Posterior cingulate gyrus (tissue), 11 donors: ENCODE measurements at places on chromosomes 6 and 20.
A peak's percentile ranks its signal among the peaks of the same experiment; 100 is the strongest.

DNA sequence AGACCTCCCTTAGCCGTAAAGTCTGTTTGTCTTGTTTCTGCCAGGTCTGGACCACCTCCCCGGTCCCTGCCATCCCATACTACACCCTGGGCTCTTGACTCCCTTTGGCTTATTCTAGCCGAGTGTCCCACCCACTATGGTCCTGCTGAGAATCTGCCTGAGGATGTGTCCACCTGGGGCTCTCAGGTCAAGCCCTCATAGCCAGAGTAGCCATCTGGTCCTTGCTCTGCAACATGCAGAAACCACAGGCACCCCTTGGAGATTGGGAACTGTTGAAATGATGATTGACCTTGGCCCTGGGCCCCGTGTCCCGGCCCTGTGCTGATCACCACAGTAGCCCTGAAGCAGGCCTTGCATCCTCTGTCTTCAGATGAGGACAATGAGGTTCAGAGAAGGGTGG is 44.0 kb downstream of the VSTM2L start:
- no peak for DNase-seq

GRCh38 chr20:54419531-54419930 is 55.9 kb upstream of the DOK5 start:
- no peak for DNase-seq

GRCh38 chr6:44050872-44051505 is 76.3 kb downstream of the MRPL14 start:
- DNase-seq, result no peak

GRCh38 chr6:167796192-167796981 is 30.3 kb upstream of the AFDN start:
- DNase-seq, result peak; percentile 87

DNA sequence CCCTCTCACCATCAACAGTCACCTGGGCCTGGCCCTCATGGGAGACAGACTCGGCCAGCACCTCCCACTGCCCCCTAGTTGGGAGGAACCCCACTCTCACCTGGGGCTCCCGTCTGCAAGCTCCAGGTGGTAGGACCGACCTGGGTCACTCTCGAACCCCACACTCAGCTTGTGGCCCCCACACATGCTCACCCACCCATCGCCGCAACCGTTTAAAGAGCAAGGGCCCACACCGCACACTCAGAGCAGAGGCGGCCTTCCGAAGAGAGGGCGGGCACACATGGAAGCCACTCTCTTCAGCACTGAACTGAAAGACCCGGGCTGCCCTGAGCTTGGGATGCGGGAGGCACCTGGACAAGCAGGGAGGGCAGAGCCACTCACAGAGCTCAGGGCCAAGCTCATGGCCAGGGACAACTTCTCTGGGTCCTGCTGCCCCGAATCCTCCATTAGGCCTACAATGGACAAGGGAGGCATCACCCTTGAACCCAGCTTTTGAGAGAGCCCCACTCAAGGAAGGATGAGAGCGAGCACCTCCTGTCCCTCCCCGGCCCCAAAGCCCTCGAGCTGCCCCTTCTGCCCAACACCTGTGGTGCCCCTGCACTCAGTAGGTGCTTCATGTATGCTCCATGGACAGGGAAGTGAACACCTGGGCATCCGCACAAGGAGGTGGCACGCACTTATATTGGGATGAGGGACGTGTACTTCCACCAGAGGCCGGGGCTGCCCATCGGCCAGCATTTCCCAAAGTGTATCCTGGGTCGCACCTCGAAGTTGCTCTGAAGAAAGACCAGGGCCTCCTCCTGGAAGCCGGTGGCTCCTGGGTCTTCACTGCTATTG is 50.4 kb downstream of the YTHDF1 start:
- peak; percentile 81 for DNase-seq

- no peak for DNase-seq
Measured at GRCh38 chr20:54681869-54682268, 206.5 kb downstream of the DOK5 start.

GRCh38 chr6:40325791-40326190 is 261.4 kb downstream of the LRFN2 start:
- no peak for DNase-seq

DNA sequence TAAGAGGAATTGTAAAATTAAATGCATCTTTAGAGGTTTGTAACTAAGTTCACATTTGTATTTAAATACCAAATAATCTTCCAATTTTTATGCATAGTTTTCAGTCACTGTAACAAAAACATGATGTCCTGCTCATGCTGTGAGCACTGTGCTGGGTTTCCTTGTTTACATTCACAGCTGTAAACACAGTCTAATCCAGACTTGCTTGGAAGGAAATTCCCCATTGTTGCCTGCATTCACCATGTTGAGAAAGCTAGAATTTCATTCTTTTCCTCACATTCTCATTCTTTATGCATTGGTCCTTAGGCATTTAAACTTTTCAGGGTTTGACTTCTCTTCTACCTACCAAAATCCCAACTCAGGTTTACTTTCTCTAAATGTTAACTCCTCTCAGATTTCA is 242.0 kb upstream of the TBX18 start:
- DNase-seq, result no peak

- DNase-seq, result no peak
Measured at GRCh38 chr6:107668743-107669474, 155.2 kb downstream of the SCML4 start.

DNA sequence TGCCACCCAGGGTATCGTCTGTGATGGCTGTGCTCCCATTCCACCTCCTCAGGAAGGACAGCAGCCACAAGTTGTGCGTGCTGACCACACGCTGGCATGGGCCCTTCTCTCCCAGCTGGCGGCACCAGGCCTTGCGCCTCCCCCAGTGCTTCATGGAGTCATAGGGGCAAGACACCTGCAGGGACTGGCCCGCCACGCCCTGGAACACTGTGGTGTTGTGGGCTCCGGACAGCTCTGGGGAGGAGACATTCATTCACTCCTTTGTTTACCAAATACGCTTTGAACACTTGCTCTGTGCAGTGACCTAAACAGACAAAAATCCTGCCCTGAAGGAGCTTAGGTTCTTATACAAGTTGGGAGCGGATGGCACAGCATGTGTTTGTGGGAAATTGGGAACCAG is 1.5 kb downstream of the TREM2 start:
- no peak for DNase-seq

- DNase-seq, result no peak
Measured at GRCh38 chr6:96171112-96171511, 155.3 kb downstream of the FUT9 start.

DNA sequence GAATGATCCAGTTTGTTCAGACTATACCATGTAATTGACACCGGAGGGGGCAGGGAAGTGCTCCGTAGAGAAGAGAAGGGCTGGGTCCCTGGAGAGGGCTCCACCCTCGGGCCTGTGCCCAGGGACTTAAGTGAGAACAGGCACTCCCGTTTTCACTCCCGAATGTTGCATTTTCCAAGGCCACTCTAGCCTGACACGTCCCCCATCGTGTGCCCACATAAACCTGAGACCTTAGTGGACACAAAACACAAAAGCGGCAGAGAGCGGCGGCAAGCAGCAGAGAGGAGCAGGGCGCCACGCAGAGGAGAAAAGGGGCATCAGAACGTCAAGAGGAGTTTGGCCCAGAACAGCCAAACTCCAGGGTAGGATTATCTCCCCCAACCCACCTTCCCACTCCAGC is 1405.1 kb downstream of the GRIK2 start:
- DNase-seq, result no peak

DNA sequence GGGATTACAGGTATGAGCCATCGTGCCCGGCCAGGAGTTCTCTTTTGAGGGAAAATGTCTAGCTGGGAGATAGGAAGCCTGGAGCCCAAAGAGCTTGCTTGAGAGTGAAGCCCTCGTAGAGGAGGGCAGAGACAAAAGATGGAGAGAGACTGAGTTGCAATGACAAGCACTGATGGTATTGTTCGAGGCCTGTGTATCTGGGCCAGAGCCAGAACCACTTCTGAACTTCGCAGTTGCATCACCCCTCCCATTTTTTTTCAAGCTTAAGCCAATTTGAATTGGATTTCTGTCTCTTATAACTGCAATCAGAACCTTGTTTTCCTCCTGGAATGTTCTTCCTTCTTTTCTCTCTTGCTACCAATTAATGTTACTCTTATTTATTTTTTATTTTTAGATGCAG is 83.1 kb downstream of the KCNB1 start:
- DNase-seq, result no peak

GRCh38 chr6:40882323-40882997 is 156.6 kb downstream of the UNC5CL start:
- DNase-seq, result no peak

GRCh38 chr6:164570801-164571200 is 738.6 kb downstream of the C6orf118 start:
- DNase-seq, result no peak

- DNase-seq, result no peak
Measured at GRCh38 chr6:74550821-74551220, 655.0 kb downstream of the COL12A1 start.

DNA sequence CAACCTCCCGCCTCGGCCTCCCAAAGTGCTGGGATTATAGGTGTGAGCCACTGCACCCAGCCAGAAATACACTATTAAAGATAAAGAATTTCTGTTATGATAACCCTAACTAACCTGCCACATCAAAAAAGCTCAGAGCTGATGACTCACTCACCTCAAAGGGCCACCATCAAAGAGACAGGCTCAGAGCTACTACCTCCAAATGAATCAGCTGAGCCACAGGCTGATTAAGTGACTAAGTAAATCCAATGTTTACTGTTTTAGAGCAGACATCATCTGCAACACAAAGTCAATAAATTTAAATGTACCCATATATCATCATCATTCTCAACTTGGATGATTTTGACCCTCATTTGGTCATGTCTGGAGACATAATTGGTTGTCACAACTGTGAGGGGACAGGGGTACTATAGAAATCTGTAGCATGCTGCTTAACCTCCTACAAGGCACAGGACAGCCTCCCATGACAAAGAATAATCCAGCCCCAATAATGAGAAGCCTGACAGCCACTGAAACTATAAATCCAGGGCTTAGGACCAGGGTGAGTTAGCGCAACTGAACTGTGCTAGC is 106.5 kb downstream of the ATP9A start:
- no peak for DNase-seq

- no peak for DNase-seq
Measured at GRCh38 chr6:90326404-90327057, 29.9 kb upstream of the BACH2 start.

GRCh38 chr6:153525998-153526397 is 394.9 kb upstream of the RGS17 start:
- no peak for DNase-seq

GRCh38 chr20:14724036-14724435 is 386.6 kb upstream of the FLRT3 start:
- DNase-seq, result no peak

DNA sequence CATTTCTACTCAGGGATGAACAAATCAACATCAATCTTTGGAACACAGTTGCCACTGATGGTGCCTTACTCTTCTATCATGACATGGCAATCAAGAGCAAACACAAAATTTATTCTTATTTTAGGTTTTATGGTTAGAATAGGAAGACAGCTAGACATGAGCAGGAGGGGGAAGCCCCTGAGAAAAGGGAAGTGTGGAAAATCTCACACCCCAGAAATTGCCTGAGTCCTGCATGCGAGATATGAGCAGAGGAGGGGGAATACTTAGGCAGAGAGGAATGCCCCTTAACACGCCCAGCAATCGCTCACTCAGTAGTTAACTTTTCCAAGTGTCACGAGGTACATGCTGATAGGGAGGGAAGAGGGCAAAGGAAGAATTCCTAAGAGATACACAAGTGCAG is 79.3 kb downstream of the PLG start:
- DNase-seq, result no peak

DNA sequence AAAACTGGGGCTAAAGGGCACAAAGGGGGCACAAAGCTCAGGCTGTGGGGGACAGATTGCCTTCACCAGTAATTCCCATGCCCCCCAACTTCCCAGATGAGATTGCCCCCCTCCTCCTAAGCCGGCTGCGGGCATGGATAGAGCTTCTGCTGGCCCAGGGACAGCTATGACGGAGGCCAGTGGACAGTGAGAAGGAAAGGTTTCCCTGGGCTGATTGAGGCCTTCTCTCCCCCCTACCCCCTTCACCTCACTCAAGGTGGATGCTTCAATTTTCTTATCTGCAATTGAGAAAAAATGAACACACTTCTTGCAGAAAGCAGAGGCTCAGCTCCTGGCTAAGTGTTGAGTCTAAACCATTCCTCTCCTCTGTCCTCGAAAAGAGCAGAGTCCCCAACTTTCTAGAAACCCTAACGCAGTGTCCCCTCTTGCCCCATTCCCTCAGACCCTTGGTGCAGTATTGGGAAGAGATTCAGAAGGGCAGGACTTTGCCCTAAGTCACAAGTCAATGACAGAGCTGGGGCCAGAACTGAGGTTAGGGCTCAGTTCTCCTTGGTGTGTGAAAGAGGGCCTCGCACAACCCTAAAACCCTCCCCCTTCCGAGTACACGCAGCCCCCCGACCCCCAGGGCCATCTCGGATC is 808 bp downstream of the SDC4 start:
- no peak for DNase-seq

GRCh38 chr20:31979713-31980426 is 11.9 kb downstream of the XKR7 start:
- DNase-seq, result no peak

DNA sequence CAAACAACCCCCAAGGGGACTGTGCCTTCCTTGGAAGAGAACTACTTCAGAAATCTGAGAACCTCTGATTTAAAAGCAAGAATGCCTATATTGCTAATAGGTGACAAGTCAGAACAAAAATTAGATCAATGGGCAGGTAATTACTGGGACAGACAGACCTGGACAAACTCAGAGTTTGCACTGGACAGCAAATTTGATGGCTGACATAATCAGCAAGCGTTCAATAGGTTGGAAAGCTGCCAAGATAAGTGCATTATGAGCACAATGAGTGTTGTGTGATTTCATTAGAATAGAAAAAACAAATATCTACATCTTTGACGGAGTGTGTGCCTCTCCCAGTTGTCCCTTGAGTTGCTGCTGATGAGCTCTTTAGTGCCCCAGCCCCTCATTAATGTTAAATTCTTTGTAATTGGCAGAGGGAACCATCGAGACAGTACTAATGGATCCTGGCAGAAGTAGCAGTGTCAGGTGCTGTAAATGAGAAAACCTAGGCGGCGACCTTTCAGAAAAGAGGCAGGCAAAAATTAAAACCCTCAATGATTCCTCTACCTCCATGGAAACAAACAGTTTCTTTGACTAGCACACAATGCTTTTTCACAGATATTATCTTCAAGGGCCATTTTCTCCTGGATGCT is 116.5 kb upstream of the COL21A1 start:
- no peak for DNase-seq

- no peak for DNase-seq
Measured at GRCh38 chr6:166307082-166308032, 835 bp downstream of the PRR18 start.
